Chondrocyte (in vitro differentiated cells): ENCODE measurements at places on chromosomes 1 and 21. TPM values are rescaled to one million over a fixed set of nuclear protein-coding genes. Genes with fewer than 3 reads are reported as not detected.

GRCh38 chr1:208025031-208025430 is 114.1 kb upstream of the CD34 start:
- no peak for DNase-seq

GRCh38 chr21:45493401-45494001 is 48.7 kb downstream of the SLC19A1 start:
- DNase-seq, result no peak

- no peak for DNase-seq
Observed at GRCh38 chr1:56866656-56867055, 12.1 kb downstream of the C8A start.

- no peak for DNase-seq
Observed at GRCh38 chr1:235910357-235911299, 43.9 kb upstream of the LYST start.

DNA sequence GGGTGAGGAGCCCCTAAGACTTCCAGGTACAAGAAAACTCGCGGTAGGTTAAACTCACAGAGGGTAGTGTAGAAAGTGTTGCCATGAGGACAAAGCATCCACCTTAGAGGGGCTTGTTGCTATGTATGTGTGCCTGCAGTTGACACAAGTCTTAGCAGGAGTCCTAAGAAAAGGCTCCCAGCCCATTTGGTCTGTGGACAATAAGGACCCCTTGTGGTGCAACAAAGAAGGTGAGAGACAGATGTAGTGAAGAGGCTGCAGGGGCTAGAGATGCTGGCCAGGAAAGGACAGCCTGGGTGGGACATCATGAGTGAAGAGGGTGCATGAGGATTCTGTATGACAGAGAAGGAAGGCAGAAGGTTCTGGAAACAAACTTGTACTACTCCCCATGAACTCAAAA is 36.3 kb upstream of the IL10 start:
- no peak for DNase-seq

DNA sequence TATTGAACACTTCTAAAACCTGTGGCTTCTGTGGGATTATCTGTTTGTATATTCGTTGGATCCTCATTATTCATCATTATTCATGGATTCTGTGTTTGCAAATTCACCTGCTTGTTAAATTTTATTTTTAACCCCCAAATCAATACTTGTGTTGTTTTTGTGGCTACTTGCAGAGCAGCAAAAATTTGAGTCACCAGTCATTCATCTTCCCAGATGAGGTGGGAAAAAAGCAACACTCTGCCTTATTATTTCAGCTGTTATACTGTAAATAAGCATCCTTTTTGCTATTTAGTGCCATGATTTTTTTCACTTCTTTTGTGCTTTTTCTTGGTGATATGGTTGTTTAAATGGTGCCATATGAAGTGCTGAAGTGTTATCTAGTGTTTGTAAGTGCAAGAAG is 56.7 kb downstream of the RASAL2 start:
- DNase-seq, result no peak

- DNase-seq, result no peak
Observed at GRCh38 chr1:94962409-94963265, 35.7 kb upstream of the CNN3 start.

- DNase-seq, result no peak
Observed at GRCh38 chr1:73194965-73195364, 912.6 kb upstream of the NEGR1 start.

GRCh38 chr1:8040586-8040985 is 14.5 kb upstream of the ERRFI1 start:
- DNase-seq, result no peak

DNA sequence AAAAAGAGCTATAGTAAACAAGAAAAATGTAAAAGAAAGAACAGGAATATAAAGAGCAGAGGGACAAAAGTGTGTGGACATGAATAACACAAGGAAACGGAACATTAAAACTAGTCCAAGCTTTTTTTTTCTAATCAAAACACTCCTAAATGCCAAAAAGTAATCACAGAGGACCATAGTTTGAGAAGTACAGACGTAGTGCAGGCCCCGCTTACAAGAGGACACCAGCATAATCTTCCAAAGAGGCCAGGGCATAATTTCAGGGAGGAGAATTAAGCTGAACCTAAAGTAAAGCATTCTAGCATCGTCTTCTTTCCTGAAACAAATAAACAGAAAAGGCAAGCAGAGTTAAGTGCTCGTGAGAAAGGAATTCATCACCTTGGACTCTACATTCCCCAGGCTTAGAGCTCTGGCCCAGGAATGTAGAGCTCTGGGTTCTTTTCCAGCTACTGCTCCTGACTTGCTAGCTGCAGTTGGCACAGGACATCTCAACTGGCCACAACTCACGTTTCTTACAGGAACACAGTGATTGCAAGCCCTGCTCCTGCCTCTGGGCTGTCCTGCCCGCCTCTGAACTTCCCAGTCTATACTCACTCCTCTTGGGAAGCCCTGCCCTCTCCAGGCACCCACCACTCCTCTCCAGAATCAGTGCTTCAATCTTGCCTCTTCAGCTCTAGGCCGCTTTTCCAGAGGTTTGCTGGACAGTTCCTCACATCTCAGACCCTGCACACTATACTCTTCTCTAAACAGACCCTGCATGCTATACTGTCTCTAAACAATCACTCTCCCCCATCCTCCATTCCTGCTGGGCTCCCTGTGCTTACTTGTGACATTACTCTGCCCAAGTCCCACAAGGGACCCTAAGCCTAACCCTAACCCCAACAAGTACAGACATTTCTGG is 9.8 kb downstream of the RGS8 start:
- no peak for DNase-seq

DNA sequence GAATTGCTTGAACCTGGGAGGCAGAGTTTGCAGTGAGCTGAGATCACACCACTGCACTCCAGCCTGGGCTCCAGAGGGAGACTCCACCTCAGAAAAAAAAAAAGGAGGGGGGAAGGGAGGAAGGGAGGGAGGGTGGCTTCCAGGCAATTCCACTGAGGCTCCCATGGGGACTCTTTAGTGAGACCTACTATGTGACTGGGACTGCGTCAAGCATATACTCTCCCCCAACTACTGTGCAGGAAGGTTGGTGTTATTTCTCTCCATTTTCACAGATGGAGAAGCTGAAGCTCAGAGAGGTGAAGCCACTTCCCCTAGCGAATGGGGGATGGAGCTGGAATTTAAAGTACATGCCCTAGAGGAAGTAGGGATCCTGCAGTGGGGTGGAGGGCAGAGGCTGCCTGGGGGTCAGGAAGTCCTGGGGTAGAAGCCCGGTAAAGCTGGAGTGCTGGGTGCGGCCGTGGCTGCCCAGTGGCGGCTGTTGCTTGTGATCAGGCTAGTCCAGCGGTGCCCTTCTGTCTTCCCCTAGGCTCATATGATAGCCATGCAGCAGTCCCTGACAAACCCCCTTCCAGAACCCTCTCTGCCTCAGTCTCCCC is 40.3 kb downstream of the RAP1GAP start:
- DNase-seq, result no peak

DNA sequence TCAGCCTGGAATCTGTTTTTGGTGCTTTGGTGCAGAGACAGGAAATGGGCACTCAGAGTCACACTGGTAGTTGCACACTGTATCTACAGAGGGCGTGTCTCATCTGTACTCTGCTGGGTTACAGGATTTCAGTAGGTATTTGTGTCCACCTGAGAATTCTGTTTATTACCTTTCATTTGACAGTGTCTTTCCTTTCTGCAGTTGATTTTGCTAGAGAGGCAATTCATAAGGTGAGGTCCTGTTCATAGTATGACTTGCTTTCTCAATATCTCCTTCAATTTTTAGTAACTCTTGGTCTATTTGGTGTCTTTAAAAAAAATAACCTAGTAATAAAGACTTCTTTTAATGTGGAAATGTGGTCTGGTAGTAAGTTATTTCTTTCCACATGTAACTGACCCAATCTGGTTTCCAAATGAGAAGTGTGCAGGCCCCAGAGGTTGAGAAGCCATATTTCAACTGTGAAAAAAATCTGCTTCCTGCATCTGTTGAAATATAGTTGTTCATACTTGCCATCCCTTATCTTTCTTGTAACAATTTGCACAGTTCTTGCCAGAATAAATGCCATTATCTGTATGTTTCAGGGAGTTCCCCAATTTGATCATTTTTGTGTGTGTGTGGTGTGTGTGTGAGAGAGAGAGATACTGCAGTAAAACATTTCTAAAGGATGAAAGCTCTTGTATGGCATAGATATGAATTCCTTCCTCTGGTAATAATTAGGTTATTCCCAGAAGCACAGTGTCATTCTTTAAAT is 78.4 kb upstream of the DNAJC6 start:
- no peak for DNase-seq

DNA sequence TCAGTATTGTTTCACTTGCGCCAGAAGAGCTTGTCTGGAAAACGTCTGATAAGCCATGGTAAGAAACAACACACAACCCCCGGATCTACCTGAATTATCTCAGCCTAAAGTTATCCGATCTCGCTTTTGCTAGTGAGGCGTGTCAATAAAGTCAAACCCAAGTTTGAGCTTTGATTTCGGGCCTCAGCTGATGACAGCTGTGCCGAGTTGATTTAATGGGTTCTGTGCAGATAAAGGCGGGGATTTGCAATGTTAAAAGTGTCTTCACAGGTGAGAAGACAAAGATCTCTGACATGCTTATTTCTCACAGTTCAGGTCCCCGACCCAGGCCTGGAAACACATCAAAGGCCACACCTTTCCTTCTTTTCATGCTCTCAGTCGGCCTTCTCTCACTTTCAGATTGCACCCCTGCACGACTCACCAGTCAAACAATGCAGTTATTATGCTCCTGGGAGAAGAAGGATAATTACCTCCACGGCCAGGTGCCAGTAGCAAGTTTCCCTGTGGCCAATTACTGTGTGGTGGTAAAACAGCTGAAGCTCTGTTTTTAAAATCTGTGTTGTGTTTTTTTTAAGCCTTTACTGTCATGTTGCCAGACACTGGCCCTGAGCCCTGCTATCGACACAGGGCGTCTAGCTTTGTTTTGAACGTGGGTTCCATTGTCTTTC is 245.3 kb upstream of the RUNX1 start:
- DNase-seq, result no peak

AKT3 gene
- total RNA-seq, result 85.0 to 113 TPM (median 111 TPM) in 3 replicates

NOL9 gene
- total RNA-seq, result 24.0 to 32.3 TPM (median 27.0 TPM) in 3 replicates

OPRD1 gene
- total RNA-seq, result 0.10 to 0.22 TPM (median 0.15 TPM) in 3 replicates

CELA3B gene
- not detected in 3 replicates for total RNA-seq

CATSPERE gene
- 1.5 to 2.3 TPM (median 2.3 TPM) in 3 replicates for total RNA-seq

GPR161 gene
- total RNA-seq, result 30.8 to 33.5 TPM (median 32.8 TPM) in 3 replicates

AQP10 gene
- total RNA-seq, result not detected in 3 replicates

LDLRAD2 gene
- total RNA-seq, result 0.07 to 0.23 TPM in 2 of 3 replicates, not detected in the other

UBL4B gene
- not detected in 3 replicates for total RNA-seq
